ENCODE measurements at places on chromosomes 12 and 14.
A peak's percentile ranks its signal among the peaks of the same experiment; 100 is the strongest.

GRCh38 chr12:23760495-23760894, 189.0 kb downstream of the SOX5 start:
- peak; percentile 90 for DNase-seq

DNA sequence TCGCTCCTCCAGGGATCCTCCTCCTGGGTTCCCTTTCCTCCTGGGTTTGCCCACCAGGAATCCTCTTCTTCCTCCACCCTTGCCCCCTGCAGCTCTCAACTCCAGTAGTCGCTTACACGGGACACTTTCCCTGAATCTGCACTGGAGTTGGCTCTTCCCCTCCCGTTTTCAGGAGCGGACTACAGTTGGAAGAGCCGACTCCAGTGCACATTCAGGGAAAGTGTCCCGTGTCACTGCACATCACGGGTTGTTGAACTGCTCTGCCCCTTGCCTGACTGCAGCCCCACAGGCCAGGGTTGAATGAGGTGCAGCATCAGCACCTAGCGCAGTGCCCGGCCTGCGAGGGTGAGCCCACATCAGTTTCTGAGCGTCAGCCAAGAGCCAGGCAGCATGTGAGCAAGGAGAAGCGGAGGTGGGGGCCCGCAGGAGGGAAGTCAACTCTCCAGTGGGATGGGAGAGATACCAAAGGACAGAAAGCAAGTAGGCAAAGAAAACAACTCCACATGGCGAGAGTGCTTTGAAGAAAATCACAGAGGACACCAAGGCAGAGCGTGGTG, 13.1 kb downstream of the RAPGEF3 start:
- no peak for DNase-seq

GRCh38 chr12:26425587-26426260, 230.4 kb downstream of the SSPN start:
- no peak for DNase-seq

- no peak for DNase-seq
Observed at GRCh38 chr14:103378038-103378854, 7.0 kb upstream of the MARK3 start.

DNA sequence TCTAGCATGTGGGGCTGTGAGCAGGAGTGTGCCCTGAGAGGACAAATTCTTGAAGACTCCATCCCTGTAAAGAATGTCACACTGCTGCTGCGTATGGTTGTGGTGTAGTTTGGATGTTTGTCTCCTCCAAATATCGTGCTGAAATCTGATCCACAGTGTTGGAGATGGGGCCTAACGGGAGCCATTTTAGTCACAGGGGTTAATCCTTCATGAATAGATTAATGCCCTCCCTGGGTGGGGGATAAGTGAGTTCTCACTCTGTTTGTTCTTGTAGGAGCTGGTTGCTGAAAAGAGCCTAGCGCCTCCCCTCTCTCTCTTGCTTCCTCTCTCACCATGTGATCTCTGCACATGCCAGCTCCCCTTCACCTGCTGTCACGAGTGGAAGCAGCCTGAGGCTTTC, 94.5 kb upstream of the VASH1 start:
- DNase-seq, result peak; percentile 65

GRCh38 chr12:21815306-21816062, 41.0 kb upstream of the KCNJ8 start:
- peak; percentile 1 for DNase-seq

- peak; percentile 17 for DNase-seq
Observed at GRCh38 chr14:93999573-93999972, 2.5 kb downstream of the CCDC197 start.

- DNase-seq, result no peak
Observed at GRCh38 chr14:69354383-69355153, 43.5 kb downstream of the ERH start.

- no peak for DNase-seq
Observed at GRCh38 chr12:58159941-58160340, 218.6 kb downstream of the ATP23 start.

- DNase-seq, result no peak
Observed at GRCh38 chr12:57615637-57616036, 4.4 kb downstream of the ARHGEF25 start.

DNA sequence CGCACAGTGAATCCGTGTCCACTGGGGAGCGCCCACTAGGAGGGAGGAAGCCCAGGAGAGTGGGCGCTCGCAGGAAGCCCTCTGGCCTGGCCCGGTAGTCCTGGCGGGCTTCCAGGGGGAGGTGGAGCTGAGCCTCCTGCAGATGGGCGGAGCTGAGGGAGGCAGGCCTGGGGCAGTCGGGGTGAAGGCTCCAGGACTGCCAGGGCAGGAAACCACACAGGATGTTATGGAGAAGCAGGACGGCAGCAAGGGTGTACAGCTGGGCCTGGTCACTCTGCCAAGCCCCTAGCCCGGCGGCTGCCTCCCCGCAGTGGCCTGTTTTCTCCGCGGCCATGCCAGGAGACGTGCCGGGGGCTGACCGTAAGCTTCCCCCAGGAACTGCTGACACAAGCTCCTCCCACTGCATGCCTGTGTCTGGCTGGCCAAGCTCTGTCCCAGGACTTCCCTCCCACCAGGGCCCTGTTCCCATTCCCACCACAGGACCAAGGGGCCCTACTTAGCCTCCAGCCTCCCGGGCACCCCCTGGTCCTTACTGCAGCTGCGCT, 143.4 kb upstream of the C14orf180 start:
- DNase-seq, result peak; percentile 61

- DNase-seq, result no peak
Observed at GRCh38 chr12:49923880-49924556, 20.3 kb upstream of the FAIM2 start.

DNA sequence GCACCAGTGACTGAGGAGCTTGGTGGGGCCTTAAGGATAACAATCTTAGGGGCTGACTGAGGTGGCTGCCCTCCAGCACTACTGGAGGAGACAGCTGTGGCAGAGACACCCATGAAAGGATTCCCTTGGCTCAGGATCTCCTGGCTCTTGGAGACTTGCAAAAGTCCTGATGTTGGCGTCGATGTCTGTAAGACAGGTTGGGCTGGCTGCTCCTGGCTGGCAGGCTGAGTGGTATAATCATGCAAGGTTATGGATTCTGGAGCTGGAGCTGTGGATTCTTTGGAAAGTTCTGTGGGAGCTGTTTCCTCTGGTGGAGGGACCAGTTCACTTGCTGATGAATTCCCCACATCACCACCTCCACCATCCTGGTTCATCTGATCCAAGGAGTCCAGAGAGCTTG, 24.8 kb downstream of the CHD8 start:
- no peak for DNase-seq

All from NCI-H69 (cell line).